NCI-H526 treated with DMSO at 0.1 percent for 48 hours (cell line): ENCODE measurements at places on chromosomes 11 and 22.
A peak's percentile ranks its signal among the peaks of the same experiment; 100 is the strongest.

GRCh38 chr11:73145986-73146575 is 4.0 kb upstream of the FCHSD2 start:
- no peak for DNase-seq

GRCh38 chr11:44782478-44782877 is 55.7 kb downstream of the TSPAN18 start:
- DNase-seq: no peak

- no peak for DNase-seq
Observed at GRCh38 chr22:23715806-23716375, 25.1 kb downstream of the RGL4 start.

DNA sequence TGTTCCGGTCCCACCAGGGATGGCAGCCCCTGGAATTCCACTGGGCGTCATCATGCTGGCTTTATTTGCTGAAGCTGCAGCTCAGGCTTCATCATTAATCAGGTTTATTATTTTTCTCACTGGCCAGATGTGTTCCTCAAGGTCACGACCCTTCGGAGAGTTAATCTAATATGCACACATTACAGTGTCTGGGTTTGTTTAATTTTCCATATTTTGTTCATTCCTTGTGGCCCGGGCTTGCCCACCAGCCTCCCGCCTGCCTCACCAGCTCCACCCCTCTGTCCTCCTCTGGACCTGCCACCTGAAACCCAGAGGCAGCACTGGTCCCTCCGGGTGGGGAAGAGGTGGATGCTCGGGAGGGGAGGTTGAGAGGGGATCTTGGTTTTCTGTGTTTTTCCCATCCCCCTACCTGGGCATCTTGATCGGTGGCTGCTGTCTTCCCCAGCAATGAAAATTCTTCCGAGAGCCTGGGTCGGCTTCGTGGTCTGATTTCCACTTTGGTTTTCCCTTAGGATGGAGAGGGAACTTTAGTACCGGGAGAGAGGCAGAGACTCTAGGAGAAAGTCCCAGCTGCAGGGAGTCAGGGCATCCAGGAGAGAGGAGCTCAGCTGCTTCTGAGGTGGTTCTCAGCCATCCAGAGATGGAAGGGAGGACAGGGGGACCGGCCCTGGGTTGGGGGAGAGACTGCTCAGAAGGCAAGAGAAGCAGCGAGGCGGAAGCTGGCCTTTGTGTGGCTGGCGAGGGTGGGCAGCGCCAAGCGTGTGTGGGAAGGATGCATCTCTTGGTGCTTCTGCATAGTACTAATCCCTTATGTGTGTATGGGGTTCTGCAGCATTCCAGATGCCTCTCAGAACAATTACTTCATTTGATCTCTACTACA is 2.1 kb downstream of the GRIK4 start:
- DNase-seq: no peak

DNA sequence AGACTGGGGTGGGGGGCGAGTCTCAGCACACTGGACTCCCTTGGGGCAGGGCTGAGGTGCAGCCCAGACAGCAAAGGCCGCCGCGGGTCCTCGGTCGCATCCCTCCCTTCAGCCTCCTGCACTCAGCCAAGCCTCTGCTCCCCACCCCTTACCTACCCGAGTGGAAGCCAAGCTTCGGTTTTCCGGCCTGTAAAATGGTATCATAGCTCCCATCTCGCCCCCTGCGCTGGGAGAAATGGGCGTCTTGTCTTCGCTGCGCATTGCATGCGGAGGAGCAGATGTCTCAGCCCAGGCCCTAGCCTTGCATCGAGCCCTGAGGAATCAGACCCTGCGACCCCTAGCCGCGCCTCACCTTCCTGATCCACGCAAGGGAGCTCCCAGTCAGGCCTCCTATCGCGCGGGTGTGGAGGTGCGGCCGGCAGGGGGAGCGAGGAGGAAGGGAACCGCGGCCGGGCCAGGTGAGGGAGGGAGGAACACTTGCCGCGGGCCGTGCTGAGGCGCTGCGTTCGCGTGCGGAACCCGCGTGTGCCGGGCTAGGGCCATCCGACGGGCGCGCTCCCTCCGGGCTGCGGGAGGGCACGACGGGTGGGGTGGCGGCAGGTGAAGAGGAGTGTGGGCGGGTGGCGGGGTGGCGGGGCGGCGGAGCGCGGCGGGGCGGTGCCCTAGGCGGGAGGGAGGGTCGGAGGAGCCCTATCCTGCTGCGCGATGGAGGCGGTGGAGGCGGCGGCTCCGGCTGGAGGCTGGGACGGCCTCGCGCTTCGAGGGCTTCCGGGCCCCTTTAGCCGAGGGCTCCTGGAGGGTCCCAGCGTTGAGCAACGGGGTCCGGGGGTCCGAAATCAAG is 4.1 kb upstream of the TBX1 start:
- no peak for DNase-seq

DNA sequence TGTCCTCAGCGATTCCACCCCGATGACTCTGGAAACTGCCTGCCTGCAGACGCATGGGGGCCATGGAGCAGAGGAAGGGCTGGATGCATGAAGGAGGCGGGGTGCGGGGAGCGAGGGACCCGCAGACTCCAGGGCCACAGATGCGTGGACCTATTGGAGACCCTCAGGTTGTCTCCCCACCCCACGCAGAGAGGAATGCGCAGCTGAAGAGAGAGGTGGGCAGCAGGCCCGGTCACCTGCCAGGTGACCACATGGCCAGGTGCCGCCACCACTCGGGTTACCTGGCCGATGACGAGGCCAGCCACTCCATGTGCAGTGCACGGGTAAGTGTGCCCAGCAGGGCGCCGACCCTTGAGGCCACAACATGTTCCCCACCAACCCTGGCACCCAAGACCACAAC is 371 bp downstream of the CCDC116 start:
- DNase-seq: no peak

DNA sequence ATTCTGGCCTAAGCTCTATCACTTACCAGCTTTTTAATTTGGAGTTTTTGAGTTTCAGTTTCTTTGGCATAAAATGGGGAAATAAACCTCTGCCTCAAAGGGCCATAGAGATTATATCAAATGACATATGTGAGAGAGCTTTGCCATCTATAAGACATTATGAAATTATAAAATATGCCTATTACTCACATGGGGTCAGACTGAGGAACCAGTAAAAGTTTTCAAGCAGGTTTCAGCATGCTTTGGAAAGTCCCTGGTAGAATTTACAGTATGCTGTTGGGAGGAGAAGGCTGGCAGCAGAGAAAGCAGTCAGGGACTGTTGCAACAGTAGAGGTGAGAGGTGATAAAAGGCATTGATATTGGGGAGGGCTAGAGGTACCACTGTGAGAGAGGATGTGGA is 13.6 kb upstream of the MTNR1B start:
- DNase-seq: no peak

DNA sequence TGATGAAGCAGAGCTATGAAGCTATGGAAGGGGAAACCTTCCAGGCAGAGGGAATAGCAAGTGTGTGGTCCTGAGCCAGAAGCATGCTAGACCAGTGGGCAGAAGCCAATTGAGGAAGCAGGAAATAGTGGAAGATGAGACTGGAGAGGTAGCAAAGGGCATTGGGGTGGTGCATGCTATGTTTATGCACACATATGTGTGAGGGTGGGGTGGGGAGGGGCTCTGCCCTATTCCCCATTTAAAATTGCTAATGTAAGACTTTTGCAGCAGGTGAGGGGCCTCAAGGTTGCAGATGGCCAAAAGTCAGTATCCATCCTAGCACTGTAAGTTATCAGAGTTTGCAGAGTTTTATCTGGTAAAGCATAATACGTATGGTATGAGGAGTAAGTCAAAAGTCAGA is 626.6 kb upstream of the KIRREL3 start:
- no peak for DNase-seq

DNA sequence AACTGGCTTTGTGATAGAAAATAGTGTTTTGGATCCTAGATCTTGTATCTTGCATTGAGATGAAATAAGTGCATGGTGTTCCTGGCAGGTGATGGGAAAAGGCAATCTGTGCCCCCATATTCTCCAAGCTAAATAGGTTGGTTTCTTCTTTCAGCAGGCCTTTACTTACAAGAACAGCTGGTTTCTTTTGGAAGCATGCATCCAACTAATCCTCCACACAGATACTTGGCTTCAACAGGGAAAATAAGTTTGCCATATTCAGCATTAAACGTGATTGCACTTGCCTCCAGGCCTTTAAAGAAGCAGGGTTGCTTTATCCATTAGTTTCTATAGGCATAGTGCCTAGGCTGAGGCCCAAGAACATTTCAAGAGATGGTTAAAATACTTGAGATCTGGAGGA is 59.9 kb downstream of the APIP start:
- no peak for DNase-seq

DNA sequence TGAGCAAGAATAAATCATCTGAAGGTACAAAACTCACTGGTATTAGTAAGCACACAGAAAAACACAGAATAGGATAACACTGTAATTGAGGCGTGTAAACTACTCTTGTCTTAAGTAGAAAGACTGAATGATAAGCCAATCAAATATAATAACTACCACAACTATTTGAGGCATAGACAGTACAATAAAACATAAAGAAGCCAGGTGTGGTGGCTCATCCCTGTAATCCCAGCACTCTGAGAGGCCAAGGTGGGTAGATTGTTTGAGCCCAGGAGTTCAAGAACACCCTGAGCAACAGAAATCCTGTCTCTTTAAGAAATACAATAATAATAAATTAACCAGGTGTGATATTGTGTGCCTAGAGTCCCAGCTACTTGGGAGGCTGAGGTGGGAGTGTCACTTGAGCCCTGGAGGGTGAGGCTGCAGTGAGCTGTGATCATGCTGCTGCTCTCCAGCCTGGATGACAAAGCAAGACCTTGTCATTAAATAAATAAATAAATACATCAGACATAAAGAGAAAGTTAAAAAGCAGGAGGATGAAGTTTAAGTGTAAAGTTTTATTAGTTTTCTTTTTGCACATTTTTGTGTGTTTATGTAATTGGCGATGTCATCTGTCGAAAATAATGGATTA is 390.6 kb downstream of the DYNC2H1 start:
- DNase-seq: no peak

DNA sequence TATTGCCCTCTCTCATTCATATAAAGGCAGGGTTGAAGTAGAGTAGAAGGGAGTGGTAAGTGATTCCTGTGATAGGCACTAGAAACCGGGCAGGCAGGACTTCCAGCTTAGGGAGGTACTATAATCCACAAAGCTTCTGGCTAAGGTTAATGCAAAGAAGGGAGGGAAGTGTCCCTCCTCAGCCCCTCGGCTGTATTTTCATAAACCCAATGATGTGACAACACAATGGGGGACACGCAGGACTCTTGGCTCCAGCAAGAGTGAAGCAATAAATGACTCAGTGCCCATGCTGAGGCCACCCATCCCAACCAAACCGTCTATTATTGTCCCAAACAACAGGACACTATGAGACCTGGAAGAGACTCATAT is 90.7 kb downstream of the ETS1 start:
- DNase-seq: no peak

DNA sequence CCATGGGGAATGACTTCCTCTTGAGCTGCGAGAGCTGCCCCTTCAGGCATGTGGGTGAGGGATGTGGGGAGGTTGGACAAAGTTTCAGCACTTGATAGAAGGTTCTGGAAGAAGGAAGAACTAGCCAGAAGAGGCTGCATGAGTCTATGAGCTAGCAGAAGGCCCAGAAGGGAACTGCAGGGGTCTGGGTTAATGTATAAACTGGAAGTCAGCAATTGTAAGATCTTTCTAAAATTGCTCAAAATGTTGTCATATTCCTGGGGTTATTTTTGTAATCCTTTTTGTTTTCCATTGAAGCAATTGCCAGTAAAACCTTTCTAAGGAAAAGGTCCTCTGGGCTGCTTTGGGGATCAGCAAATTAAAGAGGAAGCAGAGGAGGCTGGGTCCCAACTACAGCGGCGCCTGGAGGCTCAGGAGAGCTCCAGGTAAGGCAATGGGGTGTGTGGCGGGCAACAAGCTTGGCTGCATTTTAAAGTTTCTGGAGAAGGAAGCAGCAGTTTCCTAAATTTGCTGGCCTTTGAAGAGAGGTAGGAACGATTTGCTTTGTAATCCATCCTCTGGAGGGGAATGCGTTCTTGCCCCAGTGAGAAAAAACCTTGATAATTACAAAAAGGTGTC is 29.2 kb downstream of the ADAMTS15 start:
- DNase-seq: no peak

- DNase-seq: no peak
Observed at GRCh38 chr11:102402548-102402947, 50.0 kb downstream of the TMEM123 start.

- peak; percentile 50 for DNase-seq
Observed at GRCh38 chr11:119149018-119149785, at the start of gene ABCG4. TSS of gene ABCG4 (plus strand) at chr11:119149052. CDS start at chr11:119149966, 914 bp downstream.
